ENCODE measurements at places on chromosomes 3 and 15.

DNA sequence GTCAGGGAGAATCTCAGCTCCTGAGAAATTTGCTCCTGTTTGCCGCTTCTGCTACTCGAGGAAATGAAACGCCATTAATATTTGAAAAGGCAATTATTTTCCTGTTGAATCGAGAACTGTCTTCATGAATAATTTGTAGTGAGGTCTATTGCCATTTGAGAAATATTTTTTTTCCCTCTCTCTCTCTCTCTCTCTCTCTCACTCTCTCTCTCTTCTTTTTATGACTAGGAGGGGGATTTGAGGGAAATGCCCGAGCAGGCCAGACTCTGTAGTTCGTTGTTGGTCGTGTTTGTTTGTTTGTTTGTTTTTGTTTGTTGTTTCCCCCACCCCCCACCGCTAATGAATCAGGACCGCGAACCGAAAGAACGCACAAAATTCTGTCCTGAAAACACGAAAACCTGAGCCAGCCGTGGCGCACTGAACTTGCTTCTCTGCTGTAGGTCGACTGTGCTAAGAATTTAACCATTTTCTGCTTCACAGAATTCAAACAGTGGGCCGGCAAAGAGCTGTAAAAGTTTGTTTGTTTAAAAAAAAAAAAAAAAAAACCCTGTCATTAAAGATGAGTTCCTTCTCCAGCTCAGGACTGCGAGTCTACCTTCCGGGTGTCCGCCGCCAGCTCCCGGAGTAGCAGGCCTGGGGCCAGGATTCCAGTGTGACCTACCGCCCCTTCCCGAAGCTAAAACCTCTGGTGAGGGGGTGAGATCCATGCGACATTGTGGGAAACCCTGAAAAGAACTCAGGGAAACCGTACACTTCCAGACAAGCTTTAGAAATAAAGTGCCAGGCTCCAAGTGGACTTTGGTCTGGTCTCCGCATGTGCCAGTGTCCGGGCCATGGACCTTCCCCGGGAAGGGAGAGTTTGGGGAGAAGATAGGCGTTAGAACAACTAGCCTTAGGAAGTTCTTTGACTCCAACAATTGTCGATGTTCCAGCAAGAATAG, 12.1 kb downstream of the ZIC4 start:
- no peak for DNase-seq

GRCh38 chr3:25592510-25592968, 72.2 kb downstream of the TOP2B start:
- DNase-seq = no peak

GRCh38 chr15:40313531-40314398, 6.0 kb upstream of the PLCB2 start:
- DNase-seq = no peak

- no peak for DNase-seq
These were observed 20.4 kb upstream of the SHC4 start for GRCh38 chr15:48984021-48984710.

- no peak for DNase-seq
These were observed 12.3 kb downstream of the CA12 start for GRCh38 chr15:63369296-63369695.

GRCh38 chr15:100338971-100339444, 2.8 kb downstream of the ADAMTS17 start:
- peak; percentile 50 for DNase-seq

- DNase-seq = no peak
These were observed 410.5 kb upstream of the CADM2 start for GRCh38 chr3:84547971-84548970.

DNA sequence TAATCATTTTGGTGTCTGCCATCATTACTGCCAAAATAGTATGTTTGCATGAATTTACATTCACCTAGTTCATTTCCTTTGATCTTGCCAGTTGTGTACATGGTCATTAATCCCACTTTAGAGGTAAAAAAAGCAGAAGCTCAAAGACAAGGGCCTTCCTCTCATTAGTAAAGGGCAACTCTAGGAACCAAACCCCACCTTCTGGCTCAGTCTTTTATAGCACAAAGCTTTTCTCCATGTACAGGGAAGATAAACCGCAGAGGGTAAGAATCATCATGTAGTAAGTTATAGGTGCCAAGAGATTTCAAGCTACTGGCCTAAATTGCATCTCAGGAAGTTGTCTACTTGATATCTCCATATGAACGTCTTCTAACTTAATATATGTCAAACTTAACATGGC, 19.3 kb upstream of the SPG21 start:
- DNase-seq = no peak

- no peak for DNase-seq
These were observed 53.9 kb upstream of the ATOSA start for GRCh38 chr15:52733088-52733487.

GRCh38 chr3:62803276-62803675, 71.9 kb downstream of the CADPS start:
- DNase-seq = no peak

DNA sequence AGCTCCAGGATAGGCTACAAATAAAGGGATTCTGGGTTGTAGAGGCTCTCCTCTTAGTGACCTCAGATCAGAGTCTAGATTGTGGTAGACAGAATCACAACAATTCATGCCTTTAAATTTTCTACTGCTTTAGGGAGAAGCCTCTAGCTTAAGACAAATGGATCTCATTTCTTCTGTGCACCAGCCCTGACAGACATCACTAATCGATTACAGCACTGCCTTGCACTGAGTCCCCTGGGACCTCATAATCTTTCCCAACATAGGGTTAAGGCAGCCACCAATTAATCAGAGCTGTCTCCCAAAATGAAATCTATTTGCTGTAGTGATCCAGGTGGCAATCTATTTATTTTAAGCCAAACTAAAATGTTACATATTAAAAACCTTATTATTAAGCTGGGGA, 436.5 kb upstream of the WNT5A start:
- no peak for DNase-seq

DNA sequence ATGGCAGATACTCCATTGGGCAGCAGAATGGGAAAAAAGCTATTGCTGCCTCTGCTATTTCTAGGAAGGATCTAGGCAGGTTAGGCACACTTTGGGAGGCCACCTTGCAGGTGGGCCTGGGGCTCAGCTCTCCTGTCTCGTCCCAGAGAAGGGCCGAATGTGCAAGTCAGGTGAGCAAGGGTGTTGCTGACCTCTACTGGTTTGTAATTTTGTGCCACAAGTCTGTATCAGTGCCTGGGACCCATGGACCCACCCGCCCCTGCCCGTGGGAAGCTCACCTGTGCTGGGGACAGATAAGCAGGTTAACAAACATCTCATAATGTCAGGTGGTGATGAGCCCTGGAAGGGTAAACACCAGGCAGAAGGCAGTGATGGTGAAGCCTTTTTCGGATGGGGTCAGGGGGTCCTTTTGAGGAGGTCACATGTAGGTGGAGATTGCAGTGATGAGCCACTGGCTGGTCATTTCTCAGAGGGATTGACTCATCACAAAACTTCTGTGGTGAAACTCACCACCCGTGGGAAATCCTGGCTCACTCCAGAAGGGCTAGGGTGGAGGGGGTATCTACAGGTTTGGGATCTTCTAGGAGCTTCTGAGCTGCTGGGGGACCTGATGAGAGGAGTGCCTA, 161.3 kb downstream of the KLF13 start:
- no peak for DNase-seq

GRCh38 chr3:14913071-14913925, 34.1 kb upstream of the NR2C2 start:
- DNase-seq = no peak

GRCh38 chr3:30708472-30708871, 102.1 kb downstream of the TGFBR2 start:
- no peak for DNase-seq

DNA sequence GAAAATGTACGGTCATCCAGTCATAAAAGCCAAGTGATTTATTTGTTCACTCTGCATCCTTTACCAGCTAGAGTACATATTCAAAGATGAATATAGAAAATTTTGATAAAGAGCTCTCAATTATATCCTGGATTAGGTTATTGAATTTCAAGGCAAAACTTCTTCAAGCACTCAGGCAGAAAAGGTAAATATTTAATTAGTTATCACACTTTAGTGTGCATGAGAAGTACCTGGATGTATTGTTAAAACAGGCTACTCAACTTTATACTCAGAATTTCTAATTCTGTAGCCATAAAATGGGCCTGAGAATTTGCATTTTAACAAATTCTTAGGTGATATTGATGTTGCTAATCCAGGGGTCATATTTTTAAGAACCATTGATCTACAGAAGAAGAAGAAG, 45.3 kb downstream of the ILDR1 start:
- DNase-seq = no peak

GRCh38 chr3:42539871-42540714, 37.6 kb downstream of the VIPR1 start:
- peak; percentile 52 for DNase-seq

- DNase-seq = no peak
These were observed 32.2 kb upstream of the ABHD17C start for GRCh38 chr15:80662757-80663553.

- DNase-seq = no peak
These were observed 591.4 kb upstream of the NR2F2 start for GRCh38 chr15:95739131-95739530.

GRCh38 chr15:79028411-79028964, 62.1 kb downstream of the RASGRF1 start:
- no peak for DNase-seq

- no peak for DNase-seq
These were observed 5.5 kb upstream of the CX3CR1 start for GRCh38 chr3:39285332-39285731.

- DNase-seq = no peak
These were observed 16.2 kb downstream of the NISCH start for GRCh38 chr3:52471371-52472238.

DNA sequence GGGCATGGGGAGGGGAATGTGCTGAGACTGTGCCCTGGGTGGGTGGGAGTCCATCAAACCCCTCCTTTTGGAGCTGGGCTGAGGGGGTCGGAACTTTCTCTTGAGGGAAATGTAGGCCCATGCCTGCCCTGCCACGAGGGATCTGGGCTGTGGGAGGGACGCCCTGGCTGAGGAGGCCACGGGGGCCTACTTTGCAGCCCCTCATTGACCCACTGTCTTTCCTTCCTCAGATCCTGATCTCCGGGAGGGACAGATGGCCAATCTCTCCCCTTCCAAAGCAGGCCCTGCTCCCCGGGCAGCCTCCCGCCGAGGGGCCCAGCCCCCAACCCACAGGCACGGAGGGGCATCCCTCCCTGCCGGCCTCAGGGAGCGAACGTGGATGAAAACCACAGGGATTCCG, 25.3 kb downstream of the LOXL1 start:
- no peak for DNase-seq

DNA sequence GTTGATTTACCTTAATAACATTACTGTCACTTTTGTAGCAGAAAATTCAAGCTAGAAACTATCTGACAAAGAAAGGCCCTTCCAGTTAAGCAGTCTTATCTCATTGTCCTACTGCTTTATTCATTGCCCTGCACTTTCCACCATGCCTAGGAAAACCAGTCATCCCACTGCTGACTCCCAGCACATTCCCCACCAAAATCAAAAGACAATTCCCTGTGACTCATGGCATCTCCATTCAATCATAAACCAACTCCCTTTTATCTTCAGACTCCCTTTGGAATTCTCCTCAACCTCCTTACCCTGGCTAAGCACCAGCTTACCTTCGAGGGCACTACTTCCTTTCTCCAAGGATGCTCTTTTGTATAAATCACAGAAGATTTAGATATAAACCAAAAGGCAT, 184.3 kb downstream of the PLCH1 start:
- no peak for DNase-seq

DNA sequence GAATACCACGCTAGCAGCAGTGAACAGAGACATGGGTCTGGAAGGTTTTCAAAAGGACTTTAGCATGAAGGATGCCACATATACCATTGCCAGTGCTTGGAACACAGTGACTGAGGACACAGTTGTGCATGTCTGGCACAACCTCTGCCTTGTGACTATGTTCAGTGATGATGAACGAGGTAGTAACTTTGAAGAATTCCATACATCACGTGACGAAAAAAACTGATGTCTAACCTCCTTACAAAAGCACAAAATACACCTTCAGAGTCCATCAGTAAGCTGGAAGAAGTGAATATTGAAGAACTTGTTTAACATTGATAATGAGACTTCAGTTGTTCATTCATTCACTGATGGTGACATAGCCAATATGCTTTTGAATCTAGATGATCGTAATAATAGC, 594.8 kb upstream of the GRM7 start:
- DNase-seq = no peak

Measured in T-helper 17 cell (primary cell).